ENCODE measurements at places on chromosomes 7 and 10.
A peak's percentile ranks its signal among the peaks of the same experiment; 100 is the strongest.

GRCh38 chr10:3950676-3951275, 165.8 kb upstream of the KLF6 start:
- DNase-seq, result no peak

GRCh38 chr7:94375691-94376090, 19.0 kb upstream of the COL1A2 start:
- DNase-seq, result no peak

DNA sequence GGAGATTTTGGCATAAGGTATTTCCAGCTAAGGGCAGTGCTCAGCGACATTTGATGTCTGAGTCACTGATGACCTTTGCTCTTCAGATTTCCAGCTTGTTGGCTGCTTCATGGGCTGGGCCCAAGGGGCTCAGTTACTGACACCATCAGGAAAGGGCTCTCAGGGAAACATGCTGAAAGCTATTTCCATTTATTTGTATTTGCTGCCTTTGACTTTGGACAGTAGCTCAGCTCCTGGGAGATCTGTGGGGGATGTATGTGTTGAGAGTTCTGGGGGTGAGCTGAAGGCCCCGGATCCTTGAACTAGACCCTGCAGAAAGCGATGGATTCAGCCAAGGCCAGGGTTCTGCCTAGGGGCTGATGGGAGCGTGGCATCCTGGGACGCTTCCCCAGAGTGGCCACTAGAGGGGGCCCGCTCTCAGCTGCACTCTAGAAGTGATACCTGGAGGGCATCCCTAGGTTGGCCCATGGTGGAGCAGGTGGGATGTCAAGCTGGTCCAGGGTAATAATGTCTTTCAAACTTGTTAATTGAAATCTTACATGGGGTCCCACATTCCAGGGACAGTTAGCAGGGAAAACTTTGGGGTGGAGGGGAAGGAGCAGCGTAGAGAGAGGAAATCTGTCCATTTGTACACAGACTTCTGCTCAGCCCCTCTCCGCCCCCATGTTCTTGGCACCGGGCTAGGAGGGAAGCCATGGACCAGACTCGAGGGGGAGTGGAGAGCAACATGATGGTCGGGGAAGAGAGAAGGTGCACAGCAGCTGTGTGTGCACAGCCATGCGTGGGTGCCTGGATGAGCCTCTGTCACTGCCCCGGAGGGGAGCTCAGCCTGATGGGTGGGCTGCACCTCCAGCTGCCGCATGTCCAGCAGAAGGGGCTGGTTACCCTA, 3.0 kb upstream of the BTBD16 start:
- peak; percentile 65 for DNase-seq

GRCh38 chr7:36280840-36281812, 108.5 kb upstream of the ANLN start:
- no peak for DNase-seq

GRCh38 chr10:73965890-73966768, 31.8 kb upstream of the VCL start:
- DNase-seq, result no peak

DNA sequence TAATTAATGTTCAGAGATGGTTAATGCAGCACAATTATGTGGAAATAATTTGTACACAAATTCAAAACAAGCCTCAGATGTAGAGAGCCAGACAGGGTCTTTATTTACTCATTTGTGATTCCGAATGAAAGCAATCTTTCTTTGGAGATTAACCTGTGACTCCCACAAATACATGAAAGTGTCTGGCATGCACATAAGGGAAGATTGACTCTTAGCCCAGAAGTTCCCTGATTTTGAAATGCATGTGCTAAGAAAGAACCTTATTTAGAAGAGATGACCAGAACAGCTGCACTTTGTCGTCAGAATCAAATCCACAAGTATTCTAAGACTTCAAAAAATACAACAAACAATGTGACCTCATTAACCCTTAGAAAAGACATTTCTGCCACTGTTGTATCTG, 45.1 kb downstream of the RNLS start:
- DNase-seq, result no peak

- no peak for DNase-seq
These were observed 41.2 kb downstream of the PARD3 start for GRCh38 chr10:34773636-34774630.

- DNase-seq, result no peak
These were observed 62.8 kb downstream of the ADARB2 start for GRCh38 chr10:1674501-1674900.

DNA sequence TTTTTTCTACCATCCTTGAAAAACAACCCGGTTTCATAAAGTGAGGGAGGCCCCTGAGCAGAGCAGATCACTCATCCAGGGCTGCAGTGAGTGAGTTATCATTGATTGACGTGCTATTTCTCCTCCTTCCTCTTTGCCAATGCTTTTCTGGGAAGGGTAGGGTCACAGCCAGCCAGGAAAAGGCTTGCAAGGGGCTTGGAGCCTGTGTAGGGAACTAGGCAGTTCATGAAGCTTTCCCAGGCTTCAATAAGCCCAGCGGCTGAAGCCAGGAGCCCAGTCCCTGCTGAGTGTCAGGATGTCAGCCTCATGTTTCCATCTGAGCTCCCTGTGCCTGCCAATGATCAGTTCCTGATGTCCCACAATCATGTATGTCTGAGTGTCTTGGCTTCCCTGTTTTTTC, 584.7 kb downstream of the GALNT17 start:
- DNase-seq, result no peak

- DNase-seq, result no peak
These were observed 44.8 kb downstream of the MALSU1 start for GRCh38 chr7:23343806-23344475.

DNA sequence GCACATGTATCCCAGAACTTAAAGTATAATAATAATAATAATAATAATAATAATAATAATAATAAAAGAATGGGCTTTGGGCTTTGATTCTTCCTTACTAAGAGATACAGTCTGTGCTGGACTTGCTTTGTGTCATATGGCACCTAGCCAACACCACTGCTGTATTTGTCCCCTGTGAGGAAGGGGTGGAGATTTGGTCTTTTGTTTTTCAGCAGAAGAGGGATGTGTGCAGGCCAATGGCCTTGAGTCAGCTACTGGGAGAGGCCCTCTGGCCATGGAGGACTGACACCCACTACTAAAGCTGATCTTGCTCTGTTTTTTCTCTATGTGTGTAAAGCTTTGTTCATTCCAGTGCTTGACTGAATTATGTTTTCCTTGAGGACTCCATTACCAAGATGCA, 573.0 kb upstream of the PCDH15 start:
- no peak for DNase-seq

DNA sequence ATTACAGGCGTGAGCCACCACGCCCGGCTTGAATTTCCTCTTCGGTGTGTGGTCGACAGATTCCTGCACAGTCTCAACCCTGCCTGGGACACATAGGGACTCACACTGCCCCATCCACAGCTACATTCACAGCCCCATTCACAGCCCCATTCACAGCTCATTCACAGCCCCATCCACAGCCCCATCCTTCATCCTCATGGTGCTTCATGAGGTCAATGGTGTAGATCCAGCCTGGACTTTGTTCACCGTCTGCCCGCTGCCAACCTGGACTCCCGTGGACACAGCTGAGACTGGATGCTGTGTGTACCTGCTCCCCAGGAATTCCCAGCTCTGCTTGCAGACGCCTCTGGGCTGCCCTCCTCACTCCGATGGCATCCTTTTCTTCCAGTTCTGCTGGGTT, 5.2 kb downstream of the IDI2 start:
- no peak for DNase-seq

DNA sequence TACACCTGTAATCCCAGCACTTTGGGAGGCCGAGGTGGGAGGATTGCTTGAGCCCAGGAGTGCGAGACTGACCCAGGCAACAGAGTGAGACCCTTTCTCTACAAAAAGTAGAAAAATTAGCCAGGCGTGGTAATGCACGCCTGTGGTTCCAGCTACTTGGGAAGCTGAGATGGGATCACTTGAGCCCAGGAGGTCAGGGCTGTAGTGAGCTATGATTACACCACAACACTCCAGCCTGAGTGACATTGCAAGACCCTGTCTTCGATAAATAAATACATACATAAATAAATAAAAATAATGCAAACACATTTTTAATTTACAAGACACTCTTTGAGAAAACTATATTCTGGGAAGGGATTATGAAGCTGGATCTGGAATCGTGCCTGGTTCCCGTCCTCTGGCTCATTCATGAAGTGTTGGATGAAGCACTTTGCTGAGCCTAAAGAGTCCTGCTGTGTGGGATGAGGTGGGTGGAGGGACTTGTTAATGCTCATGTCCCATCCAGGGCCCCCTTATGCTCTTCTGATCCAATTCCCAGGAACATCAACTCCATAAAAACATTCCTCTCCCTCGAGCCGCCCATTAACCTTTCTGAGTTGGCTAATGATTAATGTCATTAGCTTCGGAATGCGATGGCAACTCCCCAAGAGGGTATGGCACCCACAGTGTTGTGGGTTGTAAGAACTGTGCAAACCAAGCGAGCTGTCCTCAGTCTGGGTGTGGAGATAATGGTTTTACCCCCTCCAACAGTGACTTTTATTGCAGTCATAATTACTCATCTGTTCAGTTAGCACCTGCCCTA, 236.3 kb downstream of the BAMBI start:
- DNase-seq, result no peak

DNA sequence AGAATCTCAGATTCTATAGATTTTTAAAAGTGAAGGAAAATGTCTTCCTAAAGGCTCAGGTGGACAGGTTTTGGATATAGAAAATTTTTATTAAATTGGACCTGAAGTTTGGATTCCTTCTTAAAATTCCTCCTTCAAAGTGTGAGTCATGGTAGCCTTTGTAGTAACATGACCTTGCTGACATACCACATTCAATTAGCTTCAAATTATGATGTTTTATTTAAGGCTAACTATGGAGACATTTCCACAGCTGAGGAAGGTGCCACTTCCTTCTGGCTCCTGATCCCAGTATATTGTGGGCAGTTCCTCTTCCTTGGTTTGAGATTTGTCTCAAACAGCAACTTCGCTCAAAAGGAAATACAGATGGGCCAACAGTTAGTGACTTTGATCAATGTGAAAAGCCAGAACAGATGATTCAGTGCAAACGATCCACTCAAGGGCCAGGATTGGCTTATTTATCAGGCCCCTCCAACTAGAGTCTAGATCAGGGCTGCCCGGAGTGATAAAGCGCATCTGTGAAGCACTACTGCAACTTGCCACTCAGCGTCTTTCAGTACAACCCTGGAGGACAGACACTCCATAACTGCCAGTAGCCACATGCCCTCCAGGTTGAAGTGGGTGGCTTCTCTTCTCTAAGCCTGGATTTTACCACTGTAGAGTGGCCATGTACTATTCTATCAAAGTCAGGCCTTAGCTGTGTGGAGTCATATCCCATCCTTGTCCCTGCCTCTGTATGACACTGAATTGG, 573.5 kb downstream of the KIF20B start:
- no peak for DNase-seq

- no peak for DNase-seq
These were observed 63.1 kb upstream of the MEOX2 start for GRCh38 chr7:15749631-15750030.

DNA sequence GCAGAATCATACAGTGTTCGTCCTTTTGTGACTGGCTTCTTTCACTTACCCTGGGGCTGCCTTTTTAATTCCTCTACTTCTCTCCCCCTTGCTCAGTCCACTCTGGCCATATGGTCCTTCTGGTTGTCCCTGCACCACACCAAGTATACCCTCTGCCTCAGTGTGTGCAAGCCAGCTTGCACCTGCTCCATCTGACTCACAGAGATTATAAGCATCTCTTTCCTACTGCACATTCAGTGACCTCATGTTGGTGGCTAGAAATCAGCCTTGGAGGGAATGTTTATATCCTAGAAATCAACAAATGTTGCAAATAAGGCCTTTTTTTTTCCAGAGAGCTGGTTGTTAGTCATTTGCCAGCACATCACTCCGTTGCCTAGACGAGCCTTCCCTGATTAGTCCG, 67.5 kb upstream of the C10orf90 start:
- no peak for DNase-seq

- DNase-seq, result no peak
These were observed 95.9 kb downstream of the ZNRF2 start for GRCh38 chr7:30380294-30380693.

DNA sequence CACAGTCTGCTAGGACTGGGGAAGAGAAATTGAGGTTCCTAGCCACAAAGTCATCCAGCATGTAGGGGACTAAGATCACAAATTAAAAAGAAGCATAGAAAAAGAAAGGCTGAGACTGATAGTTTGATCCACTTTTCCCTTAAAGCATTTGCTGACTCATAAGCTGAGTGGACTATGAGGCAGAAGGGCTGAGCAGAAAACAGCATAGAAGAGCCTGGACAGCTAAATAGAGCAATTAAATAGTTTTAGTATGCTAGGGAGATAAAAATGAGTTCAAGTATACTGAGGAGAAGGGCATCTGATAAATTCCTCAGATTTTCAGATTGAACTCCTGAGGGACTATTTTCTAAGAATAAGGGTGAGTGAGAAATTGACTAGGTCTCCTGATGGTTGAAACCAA, 155.9 kb upstream of the EGR2 start:
- DNase-seq, result no peak

- DNase-seq, result no peak
These were observed 32.4 kb downstream of the TMEM243 start for GRCh38 chr7:87187120-87187519.

DNA sequence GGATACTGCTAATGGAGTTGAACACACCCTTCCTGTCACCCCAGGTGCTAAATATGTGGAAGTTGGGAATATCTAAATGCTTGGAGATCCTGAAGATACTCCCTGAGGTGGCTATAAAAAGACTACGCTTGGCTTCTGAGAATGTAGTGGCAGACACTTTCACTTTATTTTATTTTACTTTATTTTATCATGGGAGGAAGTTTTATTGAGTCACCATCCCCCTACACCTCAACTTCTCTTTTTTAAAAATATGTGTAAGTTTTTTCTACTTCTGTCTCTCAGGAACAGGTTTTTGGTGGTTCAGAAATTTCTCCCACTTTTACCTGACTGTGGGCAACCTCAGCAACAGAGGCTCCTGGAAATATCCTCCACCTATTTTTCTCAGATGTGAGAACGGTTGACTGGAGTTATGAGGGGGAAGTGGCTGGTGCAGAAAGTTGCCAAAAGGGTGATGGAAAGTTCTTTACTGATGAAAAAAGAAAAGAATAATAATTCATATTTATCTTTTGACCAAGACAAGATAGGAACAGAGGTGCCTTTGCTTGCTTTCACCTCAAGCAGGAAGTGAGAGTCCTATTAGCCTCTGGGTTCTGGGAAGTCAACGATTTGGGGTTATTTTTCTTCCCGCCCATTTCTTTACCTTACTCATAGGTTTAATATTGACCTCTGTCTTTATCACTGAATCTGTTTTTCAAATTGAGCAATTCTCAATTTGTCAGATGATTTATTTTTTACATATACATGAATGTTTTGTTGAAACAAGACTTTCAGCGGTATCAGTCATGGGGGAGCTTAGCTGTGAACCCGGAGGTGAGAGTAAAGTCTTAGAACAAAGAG, 103.6 kb downstream of the AHR start:
- DNase-seq, result peak; percentile 27

- no peak for DNase-seq
These were observed 15.9 kb downstream of the ZNF3 start for GRCh38 chr7:100065452-100066186.

GRCh38 chr10:70492786-70493659, 14.5 kb downstream of the PALD1 start:
- peak; percentile 81 for DNase-seq

DNA sequence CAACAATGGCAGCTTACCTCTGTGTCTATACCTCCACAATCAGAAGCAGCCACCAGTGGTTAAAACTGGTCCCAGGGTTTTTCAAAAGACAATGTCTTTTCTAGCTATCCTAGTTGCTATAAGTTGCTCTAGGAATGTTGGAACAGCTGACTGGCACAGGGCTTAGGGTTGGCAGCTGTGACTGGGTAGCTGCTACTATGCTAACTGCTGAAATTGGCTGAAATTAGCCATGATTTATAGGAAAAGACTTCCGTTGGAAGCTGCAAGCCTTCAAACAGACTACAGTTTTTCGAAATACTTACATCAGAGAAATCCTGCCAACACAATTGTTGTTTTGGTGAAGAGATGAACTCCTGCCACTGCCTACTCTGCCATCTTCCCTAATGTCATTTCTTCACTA, 102.3 kb downstream of the MKX start:
- DNase-seq, result no peak
